ENCODE measurements at places on chromosomes 6 and 20.

DNA sequence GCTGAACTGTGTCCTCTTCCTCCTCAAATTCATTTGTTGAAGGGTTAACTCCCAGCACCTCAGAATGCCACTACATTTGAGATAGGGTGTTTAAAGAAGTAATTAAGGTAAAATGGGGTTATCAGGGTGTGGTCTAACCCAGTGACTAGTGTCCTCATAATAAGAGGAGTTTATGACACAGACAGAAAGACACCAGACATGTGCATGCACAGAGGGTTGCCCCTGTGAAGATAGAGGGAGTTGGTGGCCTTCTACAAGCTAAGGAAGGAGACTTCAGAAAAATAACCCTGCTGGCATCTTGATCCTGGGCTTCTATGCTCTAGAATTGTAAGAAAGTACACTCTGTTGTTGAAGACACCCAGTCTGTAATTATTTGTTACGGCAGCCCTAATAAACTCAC is 24.9 kb upstream of the EDN1 start:
- no peak for DNase-seq

DNA sequence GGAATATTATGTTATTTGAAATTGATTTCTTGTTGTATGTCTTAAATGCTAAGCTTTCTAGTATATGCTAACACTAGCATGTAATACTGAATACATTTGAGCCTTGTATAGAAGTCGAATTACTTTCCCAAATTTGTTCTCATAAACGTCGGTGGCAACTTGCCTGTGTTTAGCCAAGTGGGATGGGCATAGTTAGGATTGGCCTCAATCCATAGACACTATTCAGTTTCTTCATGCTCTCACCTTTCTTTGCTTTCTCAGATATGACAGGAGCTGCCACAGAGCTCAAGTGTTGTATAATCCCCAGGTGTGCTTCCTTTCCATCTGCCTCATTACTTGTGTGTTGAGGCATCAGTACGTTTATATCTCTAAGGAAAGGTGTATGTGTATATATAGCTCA is 19.3 kb downstream of the ZNF334 start:
- DNase-seq: no peak

DNA sequence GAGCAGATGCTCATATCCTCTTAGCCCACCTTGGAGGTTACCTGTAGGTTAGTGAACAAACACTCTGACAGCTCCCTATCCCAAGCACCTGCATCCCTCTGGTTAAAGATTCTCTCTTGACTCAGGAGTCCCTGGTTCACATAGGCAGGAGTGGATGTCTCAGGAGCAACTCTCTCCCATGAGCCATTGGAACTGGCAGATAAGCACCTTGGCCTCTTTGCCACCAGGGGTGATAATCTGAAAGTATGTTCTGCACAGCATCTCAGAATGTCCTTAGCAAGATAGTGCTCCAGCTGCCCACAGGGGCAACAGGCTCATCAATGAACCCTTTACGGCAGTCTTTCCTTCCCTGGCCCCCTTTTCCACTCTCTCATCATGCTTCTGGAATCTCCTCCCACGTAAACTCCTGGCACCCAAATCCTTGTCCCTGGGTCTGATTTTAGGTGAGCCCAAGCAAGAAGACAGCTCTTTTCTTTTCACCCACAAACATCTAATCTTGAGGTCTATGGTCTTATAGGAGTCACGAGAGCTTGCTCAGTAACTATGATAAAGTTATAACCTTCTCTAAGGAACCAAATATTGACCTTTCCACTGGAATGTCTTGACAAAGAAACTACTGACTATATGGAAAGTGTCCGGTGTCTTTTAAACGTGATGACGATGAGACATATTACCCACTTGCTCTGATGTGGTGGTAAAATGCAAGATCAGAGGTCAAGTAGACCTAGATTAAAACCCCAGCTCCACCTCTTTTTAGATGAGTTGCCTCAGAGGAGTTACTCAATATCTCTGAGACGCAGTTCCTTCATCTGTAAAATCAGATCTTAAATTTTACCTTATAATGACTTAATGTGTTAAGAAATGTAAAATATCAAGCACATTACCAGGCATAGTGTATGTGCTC is 39.8 kb upstream of the ISM1 start:
- DNase-seq: no peak

DNA sequence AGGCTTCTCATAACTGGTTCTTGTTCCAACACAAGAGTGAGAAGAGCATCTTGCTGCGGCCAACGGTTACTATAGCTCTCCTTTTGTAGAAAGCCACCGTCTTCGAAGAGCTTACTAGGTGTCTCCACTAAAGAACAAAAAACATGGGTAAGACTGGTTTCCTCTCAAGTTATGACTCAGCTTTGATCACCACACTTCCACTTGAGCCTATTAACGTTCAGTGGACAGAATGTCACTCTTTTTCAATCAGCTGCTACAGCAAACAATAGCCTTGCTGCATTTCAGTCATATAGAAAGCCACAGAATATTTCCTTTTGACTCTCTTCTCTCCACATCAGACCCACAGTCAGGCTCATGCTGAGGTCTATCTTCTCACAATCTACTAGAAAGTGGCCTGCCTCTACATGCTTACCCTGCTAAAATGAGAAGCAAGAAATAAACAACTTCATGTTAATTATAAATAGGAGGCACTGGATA is 243.5 kb upstream of the PREP start:
- no peak for DNase-seq

DNA sequence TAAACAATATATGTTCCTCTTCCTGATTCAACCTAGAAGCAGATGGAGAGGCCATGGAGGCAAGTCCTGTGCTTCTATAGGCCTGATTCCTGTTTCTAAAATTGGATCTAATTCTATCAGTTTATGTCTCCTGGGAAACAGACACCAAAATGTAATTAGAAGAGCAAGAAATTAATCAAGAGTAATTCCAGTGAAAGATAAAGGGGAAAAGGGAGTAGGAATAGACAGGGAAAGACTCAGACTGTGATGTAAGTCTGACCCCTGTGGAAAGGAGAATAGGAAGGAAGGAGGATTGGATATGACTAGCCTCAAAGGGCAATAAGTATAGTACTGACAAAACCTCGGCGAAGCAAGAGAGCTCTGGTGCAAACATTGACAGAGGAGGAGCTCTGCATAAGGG is 33.9 kb upstream of the FBXO30 start:
- DNase-seq: no peak

DNA sequence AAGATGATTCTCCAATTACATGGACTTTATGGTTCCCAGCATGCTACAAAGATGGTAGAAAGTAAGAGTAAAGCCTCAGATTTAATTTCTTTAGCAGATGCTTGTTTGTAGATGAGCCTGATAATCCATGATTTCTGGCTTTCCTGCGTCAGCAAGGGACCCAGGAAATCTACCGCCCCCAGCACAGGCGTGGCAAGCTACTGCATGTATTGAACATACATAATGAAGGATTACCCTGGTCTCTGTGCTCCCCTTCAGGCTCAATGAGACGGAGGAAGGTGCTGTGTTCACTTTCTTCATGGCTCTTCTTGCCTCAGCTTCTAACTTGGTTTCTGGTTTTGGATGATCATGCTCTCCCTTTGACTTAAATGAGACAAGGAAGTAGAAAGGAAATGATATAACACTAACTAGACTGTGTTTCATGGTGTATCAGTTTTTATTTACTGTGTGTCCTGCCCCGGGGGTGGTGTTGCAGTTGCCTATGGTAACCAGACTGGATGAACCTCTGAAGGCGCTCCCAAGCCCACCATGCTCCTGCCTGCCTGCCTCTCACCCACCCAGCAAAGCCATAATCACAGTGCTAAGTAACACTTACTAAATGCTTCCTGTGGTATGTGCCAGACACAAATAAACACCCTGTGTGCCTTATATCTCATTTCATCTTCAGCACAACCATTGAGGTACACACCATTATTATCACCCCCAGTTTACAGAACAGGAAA is 17.9 kb downstream of the GCM1 start:
- DNase-seq: no peak

DNA sequence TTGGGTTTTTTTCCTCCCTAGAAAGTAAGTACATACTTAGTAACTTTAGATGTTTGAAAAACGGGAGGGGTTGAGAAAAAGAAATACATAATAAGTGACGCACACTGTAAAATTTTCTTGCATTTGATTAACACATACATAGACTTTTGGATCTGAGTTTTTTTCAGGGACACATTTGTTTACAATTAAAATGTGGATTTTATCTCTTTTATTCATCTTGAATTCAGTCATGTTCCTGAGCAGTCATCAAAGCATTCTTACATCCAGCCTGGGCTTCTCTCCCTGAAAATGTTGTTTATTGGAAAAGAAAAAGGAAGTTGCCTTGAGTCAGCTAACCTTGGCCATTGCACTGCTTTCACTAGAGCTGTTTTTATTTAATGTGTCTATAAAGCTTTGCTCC is 8.7 kb upstream of the RPP40 start:
- DNase-seq: no peak

- DNase-seq: no peak
Measured at GRCh38 chr6:152136449-152136825, 329.0 kb downstream of the ESR1 start.

- no peak for DNase-seq
Measured at GRCh38 chr20:19049514-19049913, 162.9 kb upstream of the SLC24A3 start.

DNA sequence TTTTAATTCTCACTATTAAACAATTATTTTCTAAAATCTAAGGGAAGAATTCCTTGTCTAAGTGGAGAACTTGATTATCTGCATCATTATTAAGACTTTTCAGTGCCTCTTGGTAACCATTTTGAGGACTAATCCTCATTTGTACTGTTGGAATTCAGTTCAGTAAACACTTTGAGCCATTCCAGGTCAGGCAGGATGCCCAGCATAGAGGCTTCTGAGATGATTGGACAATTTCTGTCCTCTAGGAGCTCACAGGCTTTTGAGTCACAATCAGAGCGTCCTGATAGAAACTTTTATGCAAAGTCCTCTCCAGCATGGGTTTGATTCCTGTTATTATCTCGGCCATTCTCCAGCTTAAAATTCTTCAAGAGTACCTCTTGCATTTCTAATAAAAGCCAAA is 1304.6 kb downstream of the EPHA7 start:
- no peak for DNase-seq

DNA sequence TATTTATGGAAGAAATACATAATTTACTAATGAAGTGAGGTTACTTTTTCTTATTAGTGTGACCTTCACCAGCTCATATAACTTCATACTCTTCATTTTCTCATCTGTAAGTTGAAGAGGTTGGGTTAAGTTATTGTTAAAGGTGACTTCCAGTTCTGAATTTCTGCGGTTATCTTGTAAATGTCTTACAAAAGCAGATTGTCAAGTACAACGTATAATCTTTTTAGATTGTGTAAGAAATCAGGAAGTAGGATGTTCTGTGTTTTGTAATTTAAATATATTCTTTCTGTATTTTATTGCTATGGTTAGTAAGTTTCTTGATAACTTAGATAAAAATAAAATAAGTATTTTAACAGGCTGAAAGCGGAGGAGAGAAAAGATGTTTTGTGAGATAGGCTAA is 12.0 kb downstream of the WTAP start:
- DNase-seq: no peak

- no peak for DNase-seq
Measured at GRCh38 chr6:6634735-6635075, 46.2 kb downstream of the LY86 start.

GRCh38 chr20:2800521-2801285 is at the start of gene CPXM1:
CPXM1 (minus strand) TSS chr20:2800627; CDS start chr20:2800572, 55 bp downstream.
- DNase-seq: no peak

- DNase-seq: no peak
Measured at GRCh38 chr6:151494235-151494935, 568 bp downstream of the CCDC170 start.

DNA sequence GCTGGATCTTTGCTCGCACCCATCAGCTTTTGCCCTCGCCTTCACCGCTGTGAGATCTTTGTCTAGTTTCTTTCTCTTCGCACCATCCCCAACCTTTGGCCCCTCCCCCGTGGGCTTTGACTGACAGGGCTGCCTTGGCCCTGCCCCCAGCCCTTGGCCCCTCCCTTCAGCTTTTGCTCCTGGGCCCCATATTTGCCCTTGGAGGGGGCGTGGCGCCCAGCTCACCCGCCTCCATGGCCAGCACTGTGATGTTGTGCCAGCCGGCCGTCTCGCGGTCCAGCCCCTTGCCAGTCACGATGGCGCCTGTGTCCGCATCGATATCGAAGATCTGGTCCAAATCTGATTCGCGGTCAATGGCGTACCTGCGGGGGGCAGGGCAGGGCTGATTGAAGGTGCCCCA is 81.1 kb downstream of the CD40 start:
- no peak for DNase-seq

- DNase-seq: no peak
Measured at GRCh38 chr6:1983850-1984249, 261.6 kb downstream of the GMDS start.

DNA sequence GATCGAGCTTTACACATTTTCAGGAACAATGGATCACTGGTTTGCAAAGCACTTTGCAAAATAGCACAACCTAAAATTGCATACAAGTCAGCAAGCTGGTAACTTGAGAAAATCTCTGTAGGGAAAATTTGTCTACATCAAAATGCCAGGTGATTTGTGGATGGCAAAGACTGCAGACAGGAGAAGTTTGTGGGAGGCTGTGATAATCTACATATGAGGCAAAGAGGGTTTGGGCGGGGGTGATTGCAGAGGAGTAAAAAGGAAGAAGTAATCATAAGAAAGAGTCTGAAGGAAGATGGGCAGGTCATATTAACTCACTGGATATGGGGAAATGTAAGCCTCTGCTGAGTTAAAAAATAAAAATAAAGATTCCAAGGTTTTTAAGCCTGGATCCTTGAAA is 166.3 kb upstream of the STXBP5 start:
- DNase-seq: no peak

DNA sequence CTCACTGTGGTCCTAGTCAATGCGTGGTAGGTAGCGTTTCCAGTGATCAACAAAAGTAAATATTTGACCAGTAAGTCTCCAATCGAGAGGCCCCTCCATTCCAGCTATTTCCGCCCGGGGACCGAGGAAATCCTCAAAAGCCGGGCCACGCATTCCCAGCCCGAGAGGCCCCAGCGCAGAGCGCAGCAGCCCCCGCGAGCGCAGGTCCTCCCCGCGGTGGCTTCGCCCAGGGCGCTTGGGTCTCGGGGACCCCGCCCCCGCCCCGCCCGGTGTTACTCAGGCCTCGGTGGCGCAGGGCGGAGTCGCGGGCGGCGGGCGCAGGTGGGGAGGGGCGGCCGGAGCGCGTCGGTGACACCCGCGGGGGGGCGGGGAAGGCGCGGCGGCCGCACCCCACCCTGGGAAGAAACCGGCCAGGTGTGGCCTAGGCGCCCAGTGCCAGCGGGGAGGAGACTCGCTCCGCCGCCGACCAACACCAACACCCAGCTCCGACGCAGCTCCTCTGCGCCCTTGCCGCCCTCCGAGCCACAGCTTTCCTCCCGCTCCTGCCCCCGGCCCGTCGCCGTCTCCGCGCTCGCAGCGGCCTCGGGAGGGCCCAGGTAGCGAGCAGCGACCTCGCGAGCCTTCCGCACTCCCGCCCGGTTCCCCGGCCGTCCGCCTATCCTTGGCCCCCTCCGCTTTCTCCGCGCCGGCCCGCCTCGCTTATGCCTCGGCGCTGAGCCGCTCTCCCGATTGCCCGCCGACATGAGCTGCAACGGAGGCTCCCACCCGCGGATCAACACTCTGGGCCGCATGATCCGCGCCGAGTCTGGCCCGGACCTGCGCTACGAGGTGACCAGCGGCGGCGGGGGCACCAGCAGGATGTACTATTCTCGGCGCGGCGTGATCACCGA is at the start of gene DSP:
Gene DSP, plus strand, starts transcription at position 497 of the 890 bp plus-strand sequence. Its CDS starts 245 bp downstream, at position 742.
- DNase-seq: no peak
